ENCODE measurements at places on chromosomes 2 and 18.

- DNase-seq = no peak
Observed at GRCh38 chr2:149616681-149617456, 29.3 kb upstream of the MMADHC start.

- DNase-seq = no peak
Observed at GRCh38 chr18:73777356-73778031, 370.1 kb downstream of the FBXO15 start.

- no peak for DNase-seq
Observed at GRCh38 chr2:140998577-140998976, 1132.2 kb downstream of the LRP1B start.

- no peak for DNase-seq
Observed at GRCh38 chr18:37521510-37522465, 43.8 kb downstream of the CELF4 start.

- DNase-seq = no peak
Observed at GRCh38 chr2:18540872-18541271, 19.6 kb downstream of the RDH14 start.

- no peak for DNase-seq
Observed at GRCh38 chr18:13287372-13287771, 68.8 kb downstream of the LDLRAD4 start.

DNA sequence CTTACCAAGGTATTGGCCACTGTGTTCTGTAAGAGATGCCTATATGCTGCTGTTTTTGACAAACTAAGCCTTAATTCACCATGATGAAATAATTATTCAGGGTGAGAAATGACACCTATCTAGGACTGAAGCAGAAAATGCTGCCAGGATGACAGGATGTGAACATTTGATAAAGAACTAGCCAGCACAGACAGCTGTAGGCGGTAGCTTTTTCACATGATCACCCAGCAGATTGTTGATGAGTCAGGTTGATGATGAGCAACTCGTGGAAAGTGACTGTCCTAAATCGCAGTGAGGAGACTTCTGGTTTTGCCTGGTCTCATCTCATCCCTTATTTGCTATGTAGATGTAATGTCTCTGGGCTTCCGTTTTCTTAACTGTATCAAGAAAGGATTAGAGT is 144.1 kb downstream of the PRPF40A start:
- no peak for DNase-seq

GRCh38 chr2:26982102-26982742 is 11.8 kb downstream of the MAPRE3 start:
- no peak for DNase-seq

GRCh38 chr2:45942237-45942738 is 290.8 kb downstream of the PRKCE start:
- DNase-seq = no peak

GRCh38 chr2:43946685-43947084 is 49.1 kb downstream of the LRPPRC start:
- DNase-seq = no peak

DNA sequence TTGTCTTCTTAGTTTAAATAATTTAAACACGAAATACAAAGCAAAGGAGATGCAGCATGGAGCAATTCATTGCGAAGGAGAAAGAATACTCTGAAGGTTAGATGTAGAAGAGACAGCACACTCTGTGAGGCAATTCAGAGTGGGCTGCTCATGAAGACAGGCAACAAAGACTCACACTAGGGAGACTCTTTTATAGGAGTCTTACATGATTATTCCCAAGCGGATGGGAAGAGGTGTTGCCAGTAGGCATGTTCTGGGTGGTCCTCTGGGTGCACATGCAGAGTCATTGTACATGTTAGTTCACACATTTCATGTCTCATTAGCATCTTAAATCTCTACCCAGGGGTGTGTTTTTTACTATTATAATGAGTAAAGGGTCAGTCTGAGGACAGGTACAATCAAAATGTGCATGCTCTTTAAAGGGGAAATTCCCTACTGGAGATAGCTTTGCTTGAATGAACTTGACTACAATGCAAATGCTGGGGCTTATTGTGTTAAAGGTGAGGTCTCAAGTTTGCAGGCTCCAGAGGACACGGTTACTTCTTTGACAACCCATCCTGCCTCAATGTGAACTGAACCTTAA is 275.5 kb downstream of the CDH19 start:
- DNase-seq = no peak

DNA sequence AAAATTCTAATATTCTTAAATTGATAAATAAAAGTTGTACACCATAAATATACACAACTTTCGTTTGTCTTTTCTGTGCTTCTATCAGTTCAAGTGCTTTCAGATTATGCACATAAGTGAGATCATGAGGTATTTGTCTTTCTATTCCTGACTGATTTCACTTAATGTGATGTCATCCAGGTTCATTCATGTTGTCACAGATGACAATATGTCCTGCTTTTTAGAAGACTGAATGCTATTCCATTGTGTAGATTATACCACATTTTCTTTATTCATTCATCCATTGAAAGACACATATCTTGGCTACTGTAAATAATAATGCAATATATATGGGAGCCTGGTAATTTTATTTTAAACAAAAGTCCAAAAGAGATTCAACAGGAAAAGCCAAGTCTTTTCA is 190.1 kb upstream of the ERBB4 start:
- DNase-seq = no peak

DNA sequence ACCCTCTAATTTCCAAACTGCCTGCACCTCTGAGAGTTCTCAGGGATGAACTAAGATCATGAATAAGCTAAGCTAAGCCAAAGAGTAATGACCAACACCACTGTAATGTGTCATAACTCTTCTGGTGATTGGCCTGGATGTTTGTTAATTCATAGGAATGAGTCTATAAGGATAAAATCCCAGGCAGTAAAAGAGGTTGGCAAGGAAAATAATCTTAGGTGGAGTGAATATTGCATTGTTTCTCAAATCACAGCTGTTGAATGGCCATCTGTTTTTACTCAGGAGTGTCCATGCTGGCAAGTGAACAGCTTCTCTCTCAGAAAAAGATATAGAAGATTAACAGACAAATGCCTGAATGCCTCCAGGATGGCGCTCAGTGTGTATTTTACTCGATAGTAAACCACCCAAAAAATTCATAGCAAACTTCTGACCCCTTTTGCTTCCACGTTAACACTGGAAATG is 60.8 kb upstream of the GLS start:
- no peak for DNase-seq

GRCh38 chr18:24491927-24492834 is 31.7 kb downstream of the HRH4 start:
- DNase-seq = no peak

DNA sequence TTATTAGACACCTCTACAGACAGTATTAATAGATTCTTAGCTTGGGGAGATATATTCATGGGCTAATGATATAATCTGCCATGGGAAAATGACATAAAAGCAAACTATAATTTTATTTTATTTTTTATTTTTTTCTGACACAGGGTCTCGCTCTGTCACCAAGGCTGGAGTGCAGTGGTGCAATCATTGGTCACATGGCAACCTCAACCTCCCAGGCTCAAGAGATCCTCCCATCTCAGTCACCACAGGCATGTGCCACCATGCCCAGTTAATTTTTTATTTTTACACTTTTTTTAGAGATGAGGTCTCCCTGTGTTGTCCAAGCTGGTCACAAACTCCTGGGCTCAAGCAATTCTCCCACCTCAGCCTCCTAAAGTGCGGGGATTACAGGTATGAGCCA is 39.3 kb downstream of the RTN4 start:
- DNase-seq = no peak

DNA sequence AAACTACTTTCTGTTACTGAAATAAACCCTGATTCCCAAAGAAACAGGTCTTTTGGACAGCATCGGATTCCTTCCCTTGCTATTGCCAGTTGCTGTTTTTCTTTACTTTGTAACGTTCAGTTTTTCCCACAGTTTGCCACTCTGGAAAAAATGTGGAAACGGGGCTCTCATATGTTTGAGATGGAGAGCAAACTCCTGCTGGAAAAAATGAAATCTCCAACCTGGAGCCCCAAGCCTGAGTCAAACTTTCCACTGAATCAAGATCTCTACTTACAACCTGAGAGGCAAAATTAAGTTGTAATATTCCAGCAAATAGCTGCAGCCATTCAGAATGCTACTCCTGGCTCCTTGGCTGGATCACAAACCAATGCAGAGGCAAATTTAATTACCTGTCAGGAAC is 270.7 kb downstream of the SRBD1 start:
- DNase-seq = no peak

All from activated B cell treated with CpG ODN at 0.5 μM for 24 hours (primary cell).